ENCODE measurements at places on chromosomes 13 and 19. TPM values are rescaled to one million over a fixed set of nuclear protein-coding genes. Genes with fewer than 3 reads are reported as not detected.

SIGLEC12 gene
- total RNA-seq = 1.8 TPM

DNA sequence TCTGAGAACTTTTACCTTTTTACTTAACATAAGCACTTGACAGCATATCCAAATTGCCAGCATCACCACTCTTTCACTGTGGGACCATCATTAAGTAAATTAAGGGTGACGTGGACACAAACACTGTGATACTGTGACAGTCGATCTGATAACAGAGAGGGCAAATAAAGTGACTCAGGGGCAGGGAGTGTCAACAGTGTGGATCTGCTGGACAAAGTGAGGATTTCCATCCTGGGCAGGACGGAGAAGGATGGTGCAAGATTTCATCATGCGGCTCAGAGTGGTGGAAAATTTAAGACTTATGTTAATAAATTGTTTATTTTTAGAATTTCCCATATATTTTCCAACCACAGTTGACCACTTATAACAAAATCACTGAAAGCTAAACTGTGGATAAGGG, 60.0 kb upstream of the WDFY2 start:
- DNase-seq = no peak

DNA sequence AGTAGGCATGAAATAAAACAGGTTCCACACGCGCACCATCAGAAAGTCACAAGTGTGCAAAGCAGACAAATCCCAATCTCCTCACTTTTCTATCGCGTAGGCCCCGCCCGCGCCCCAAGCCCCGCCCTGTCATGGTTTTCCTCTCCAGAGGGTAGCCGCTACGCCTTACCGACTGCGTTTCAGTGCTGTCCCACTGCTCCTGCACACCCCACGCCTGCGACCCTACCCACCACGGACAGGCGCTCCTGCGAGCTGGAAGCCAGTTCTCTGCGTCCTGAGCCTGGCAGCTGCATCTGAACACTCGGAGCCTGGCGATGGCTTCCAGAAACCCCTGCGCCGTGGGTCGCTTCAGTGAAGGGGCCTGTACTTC, 379 bp upstream of the ZNF470 start:
- peak; percentile 20 for DNase-seq

GRCh38 chr13:102141625-102142472, 260.0 kb downstream of the FGF14 start:
- no peak for DNase-seq

SOX1 gene
- not detected for total RNA-seq

GRCh38 chr19:44570984-44571684, 41.7 kb upstream of the CEACAM20 start:
- peak; percentile 50 for DNase-seq

DNA sequence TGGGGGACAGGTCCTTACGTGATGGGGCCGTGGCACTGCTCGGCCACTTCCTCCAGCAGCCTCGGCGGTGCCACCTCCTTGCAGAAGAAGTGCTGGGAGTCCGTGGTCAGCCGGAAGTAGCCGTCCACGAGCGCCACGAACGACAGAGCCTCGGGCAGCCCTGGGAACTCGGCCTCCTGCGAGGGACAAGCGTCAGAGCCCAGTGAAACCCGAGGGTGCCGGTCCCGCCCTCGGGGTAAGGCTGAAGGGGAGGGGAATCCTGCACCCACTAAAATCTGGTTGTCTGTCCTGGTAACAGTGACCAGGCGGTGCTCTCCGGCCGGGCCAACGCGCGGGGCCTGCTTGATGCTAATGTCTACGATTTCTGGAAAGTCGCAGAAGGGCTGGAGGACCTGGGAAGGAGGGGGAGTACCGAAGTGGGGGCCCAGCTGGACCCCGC, 6.4 kb downstream of the JAK3 start:
- DNase-seq = no peak

SPTBN4 gene
- 1.6 TPM for total RNA-seq

GRCh38 chr13:111398196-111398595, 77.8 kb downstream of the TEX29 start:
- no peak for DNase-seq

GRCh38 chr19:2477141-2477710, 1.3 kb downstream of the GADD45B start:
- DNase-seq = no peak

DNA sequence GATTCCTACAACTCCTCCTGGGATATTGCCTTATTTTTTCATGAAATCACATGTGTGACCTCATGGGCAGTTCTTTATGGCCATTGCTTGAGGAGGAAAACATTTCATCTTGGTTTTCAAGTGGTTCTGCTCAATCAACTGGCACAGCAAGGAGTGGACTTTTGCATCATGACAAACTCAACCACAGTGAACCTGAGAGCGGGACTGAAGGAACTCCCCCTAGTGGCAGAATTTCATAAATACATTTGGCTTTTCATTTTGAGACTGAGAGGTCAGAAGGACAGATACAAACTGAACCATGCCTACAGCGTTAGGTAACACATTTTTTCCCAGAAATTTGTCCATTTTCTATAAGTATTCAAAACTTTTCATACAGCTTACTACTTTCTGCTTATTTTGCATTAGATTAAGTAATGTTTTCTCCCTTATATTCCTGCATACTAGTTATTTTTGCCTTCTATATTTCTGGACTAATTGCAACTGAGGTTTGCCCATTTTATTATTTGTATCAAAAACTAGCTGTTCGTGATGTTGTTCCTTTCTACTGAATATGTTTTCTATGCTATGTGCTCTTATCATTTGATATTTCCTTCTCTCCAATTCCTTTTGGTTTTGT, 13.4 kb upstream of the SIGLEC12 start:
- no peak for DNase-seq

DNA sequence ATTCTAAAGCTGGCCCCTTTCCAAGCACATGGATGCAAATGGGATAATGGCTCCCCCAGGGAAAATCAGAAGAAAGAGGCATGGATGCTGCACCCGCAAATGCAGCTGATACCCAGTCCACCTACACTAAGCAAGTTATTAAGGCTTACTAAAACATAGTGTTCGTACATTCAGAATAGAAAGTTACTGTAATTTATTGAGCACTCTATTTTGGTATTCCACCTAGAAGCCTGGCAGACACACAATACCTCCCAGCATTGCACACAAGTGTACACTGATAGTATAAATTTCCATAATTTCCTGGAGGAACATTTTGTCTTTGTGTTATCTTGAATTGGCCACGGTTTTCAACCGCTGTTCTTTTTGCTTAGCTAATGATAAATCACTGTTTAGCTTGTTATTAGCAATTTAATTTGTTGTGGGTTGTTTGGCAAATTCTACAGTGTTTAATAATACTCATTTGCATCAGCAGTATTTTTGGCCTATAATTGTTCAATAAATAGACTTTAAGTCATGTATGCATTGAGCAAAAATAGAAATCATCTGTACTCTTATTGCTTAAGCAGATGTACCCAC, 94.5 kb upstream of the MRI1 start:
- no peak for DNase-seq

GRCh38 chr13:39855236-39855635, 199.8 kb downstream of the COG6 start:
- DNase-seq = no peak

GRCh38 chr13:110920038-110920437, 5.2 kb upstream of the ANKRD10 start:
- no peak for DNase-seq

EPSTI1 gene
- 6.6 TPM for total RNA-seq

ELSPBP1 gene
- not detected for total RNA-seq

DNA sequence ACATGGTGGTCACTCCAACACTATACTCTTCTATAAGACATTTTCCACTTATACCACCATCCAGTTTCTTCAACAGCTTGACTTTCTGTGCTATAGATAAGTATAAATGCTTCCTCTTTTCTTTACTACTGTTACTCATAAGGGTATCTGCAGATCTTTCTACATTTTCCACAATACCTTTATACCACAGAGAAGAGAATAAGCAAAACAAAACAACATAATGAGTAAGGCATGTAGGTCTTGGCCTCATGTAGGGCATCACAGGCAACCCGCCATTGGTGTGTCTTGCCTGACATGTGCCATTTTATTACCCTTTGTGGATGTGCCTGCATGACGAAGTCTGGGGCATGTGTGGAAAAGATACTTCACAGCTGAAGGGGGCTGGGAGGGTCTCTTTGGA, 265.3 kb upstream of the STARD13 start:
- no peak for DNase-seq

GRCh38 chr13:60331249-60332012, 65.6 kb upstream of the TDRD3 start:
- DNase-seq = no peak

ZNF582 gene
- total RNA-seq = 9.5 TPM

DNA sequence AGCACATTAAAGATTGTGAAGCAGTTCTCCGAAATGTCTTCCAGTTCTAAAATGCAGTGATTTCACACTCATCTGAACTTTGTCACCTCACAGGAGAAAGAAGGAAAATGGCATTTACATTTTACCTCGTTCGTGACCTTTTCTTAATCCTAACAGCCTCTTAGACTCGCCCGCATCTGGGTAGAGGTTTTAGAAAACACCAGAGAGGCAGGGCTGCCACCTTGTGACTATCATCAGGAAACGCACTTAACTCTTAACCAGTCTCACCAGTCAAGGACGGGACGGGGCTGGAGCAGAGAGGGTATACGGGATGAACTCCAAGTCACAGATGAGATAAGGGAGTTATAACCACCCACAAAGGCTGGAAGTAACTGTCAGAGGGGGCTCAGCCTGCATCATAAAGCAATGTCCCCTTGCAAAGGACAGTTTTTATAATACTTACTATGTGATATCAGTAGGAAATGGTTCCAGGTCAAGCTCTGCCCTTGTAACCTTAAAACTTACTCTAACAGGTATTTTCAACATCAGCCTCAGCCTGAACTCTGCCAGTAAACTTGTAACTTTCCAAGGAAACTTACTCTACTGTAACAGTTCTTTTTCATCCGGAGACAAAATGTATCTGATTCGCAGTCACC, 8.6 kb upstream of the CEACAM6 start:
- no peak for DNase-seq

- no peak for DNase-seq
Measured at GRCh38 chr13:69324090-69324886, 783.3 kb upstream of the ATXN8OS start.

DNA sequence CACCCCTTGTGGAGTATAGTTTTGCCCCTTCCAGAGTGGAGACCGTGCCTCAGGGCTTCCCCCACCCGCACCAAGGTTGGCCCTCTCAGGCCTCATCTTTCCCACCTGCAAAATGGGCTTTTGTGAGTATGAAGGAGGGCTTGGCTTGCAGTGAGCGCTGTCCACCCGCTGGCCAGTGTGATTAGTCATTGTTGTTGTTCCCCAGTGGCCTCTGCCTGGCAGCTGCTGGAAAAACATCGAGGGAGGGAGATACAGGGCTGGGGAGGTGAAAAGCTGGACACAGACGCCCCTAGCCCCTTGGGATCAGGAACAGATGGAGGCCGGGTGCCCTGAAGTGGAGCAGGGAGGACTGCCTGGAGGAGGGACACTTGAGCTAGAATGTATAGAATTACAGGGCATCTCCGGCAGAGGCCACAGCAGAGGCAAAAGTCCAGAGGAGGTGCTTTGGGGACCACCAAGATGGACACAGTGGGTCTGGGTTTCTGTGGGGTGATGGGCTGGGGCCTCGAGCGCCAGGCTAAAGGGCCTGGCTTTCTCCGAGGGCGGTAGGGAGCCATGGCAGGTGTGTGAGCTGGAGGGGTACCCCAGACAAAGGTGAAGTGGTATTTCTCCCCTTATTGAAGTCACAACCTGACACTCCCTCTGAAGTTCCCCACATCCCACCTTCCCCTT, 3.9 kb upstream of the IL12RB1 start:
- no peak for DNase-seq

ARHGAP45 gene
- 23.9 TPM for total RNA-seq

RLN3 gene
- total RNA-seq = not detected

DNA sequence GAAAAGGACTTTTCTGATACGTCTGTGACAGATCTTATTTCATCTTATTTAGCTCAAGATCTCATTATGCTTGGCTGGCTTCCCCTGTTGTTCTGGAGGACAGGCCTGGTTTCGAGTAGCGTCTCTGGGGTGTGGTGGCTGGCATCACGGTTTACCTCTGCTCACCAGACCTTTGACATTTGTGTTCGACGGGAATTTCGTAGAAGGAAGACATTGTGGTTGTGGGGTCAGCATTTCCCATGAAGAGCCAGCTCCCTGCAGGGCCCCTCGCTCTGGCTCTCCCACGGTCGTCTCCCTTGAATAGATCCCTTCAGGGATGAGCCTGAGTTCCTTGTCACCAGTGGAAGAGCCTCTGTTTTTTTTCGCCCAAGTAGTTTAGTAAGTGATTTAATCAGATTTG, 78.6 kb upstream of the TEX29 start:
- DNase-seq = no peak

MCF2L gene
- total RNA-seq = 77.3 TPM

- no peak for DNase-seq
Measured at GRCh38 chr13:41588899-41589298, 131.5 kb downstream of the RGCC start.

CD33 gene
- 2.9 TPM for total RNA-seq

DNA sequence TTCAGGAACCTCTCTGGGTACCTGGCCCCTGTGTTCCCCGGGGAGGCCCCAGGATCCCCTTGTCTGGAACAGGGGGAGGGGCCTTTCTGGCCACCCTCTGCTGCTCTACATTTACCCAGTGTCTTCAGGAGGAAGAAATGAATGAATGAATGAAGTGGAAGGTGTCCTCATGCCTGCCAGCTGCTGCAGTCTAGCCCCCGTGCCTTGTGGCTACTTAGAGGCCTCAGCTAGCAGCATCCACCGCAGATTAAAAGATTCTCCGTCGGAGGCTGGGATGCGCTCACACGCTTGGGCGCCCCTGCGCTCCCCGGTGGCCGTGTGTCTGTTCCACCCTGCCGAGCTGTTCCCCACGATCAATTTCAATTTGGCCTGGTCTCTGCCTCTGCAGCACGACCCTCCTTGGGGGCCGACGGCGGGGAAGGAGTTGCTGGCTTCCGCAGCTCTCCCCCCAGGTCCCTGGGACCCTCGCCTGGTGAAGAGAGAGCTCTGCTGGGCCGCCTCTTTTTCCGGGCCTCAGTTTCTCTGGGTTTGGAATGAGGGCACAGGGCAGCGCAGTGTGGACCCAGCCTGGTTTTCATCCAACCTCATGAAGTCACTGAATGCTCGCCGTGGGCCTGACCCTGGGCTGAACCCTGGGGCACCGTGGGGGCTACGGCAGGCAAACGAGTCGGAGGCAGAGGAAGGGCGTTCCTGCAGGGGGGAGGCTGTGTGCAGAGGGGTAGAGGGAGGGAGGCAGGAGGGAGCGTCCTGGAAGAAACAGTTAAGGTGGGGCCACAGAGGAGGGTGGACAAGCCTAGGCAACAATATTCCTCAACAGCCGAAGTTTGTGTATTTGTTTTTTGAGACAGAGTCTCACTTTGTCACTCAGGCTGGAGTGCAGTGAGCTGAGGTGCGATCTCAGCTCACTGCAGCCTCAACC, 28.3 kb downstream of the EFNA2 start:
- DNase-seq = no peak

GRCh38 chr13:30744056-30744680, 8.8 kb downstream of the ALOX5AP start:
- peak; percentile 37 for DNase-seq

- DNase-seq = no peak
Measured at GRCh38 chr19:40223135-40223822, 3.2 kb downstream of the CCNP start.

- DNase-seq = no peak
Measured at GRCh38 chr13:107669391-107669993, 545.8 kb downstream of the LIG4 start.

- no peak for DNase-seq
Measured at GRCh38 chr13:26558987-26559386, 1.5 kb downstream of the WASF3 start.

GRCh38 chr13:48477191-48477855, 55.6 kb downstream of the RCBTB2 start:
- DNase-seq = no peak

Data from breast epithelium (tissue), 4 donors.